Hematopoietic multipotent progenitor cell treated with erythropoietin and hydrocortisone succinate and interleukin-3 and kit ligand, for 17 days (in vitro differentiated cells): ENCODE measurements at places on chromosomes 12 and 14.

GRCh38 chr14:63091394-63091996 is 46.2 kb upstream of the KCNH5 start:
- DNase-seq, result no peak

DNA sequence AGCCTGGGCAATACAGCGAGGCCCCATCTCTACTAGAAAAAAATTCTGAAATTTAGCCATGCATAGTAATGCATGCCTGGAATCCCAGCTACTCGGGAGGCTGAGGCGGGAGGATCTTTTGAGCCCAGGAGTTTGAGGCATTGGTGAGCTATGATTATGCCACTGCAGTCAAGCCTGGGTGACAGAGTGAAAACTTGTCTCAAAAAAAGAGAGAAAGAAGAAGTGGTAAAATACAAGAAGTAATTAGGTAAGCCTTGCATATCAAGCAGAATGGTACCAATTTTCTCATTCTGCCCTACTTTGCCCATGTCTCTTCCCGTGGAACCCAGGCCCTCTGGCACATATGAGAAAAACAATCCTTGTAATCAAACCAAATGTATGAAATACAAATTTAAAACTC is 70.7 kb downstream of the SUSD6 start:
- DNase-seq, result no peak

DNA sequence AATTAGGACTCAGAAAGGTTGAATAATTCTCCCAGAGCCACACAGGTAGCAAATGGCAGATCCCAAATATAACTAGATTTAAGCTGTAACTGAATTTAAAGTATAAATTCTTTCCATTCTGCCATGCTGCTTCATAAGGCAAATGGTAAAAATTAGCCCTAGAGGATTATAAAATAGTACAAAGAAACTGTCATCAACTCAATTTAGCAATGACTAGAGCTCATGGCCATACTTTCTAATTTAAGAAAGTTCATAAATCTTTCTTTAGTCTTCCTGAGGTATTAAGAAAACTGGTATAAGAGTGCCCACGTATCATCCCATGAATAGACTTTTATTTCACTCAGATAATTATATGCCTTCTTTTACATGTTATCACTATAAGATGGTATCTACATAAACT is 34.8 kb downstream of the MED13L start:
- DNase-seq, result no peak

- DNase-seq, result no peak
Measured at GRCh38 chr12:53145383-53146260, 34.9 kb upstream of the ZNF740 start.

DNA sequence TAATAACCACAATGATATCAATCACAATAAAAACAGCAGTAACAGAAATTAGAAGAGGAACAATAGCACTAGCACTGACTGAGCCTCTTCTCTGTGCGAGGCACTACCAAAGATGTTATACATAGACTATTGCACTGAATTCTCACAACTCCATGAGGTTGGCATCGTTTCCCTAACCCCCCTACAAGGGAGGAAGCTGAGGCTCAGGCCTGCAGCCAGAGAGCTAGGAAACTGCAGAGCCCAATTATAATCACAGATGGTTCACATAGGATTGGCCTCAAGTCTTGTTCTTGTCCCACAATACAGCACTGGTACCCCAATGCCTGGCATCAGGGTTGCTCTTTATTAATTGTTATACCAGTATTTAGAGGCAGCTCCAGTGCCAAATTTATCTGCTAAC is 278.0 kb downstream of the CEP128 start:
- DNase-seq, result no peak

- DNase-seq, result no peak
Measured at GRCh38 chr14:97074456-97074855, 277.3 kb downstream of the VRK1 start.

DNA sequence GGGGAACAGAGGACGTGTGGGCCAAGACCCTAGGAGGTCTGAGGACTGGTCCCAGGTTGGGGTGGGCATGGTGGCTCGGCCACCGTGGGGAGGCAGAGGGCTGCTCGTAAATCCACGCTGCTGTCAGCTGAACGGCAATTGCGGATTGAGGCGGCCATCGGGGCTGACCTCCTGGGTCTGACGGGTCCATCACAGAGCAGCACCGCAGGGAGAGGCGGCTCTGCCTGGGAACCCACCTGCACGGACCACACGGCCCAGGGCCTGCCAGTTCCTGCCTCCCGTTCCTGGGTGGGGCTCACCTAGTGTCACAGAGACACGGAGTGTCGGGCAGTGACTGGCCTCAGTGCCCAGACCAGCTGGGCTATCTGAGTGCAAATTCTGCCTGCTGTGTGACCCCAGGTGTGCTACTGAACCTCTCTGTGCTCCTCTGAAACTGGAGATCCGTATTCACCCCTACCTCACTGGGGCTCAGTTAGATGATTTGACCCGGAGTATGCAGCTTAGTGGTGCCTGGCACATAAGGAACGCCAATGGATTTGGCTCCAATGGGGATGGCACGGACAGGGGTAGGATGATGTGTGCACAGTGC is 53.1 kb downstream of the KIF26A start:
- no peak for DNase-seq

DNA sequence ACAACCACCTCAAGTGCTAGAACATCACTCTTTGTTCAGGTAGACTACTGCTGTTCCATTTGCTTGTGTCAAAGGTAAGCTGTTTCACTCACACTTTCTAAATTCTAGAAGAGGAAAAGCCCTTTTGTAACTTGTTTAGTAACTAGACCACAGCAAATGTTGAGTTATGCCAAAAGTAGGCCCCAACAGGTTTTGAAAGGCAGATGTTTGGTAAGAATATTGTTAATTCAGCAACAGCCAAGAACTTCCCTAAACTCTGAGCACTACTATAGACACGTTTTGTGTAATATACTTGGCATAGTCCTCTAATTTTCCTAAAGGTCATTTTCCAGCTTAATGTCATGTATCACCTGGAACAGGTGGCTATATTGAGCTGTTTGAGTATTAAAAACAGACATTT is 79.0 kb downstream of the DCAF5 start:
- no peak for DNase-seq

DNA sequence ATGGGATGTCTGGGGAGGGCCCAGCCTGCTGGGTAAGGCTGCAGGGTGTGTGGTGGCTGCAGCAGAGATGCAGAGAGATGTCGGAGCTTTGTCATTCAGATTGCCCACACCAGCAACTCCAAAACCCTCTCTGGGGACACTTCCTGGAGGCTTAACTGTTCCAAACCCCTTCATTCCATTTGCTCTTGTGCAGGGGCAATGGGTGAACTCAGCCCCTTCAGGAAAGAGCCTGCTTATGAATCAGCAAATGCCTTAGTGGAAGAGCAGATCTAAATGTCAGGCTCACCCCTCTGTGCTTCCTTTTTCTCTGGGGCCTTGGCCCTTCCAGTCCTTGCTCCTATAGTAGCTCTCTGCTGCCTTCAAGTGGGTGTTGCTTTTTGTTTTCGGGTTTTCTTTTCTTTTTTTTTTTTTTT is 36.7 kb upstream of the GPATCH2L start:
- no peak for DNase-seq

GRCh38 chr14:65164825-65165135 is 62.5 kb upstream of the MAX start:
- DNase-seq, result no peak
